ENCODE measurements at places on chromosomes 13 and 19. TPM values are rescaled to one million over a fixed set of nuclear protein-coding genes. Genes with fewer than 3 reads are reported as not detected.

- peaks cover 16% of the 10 kb centered on the region for H3K4me1 ChIP-seq
- DNase-seq, result peak; percentile 72
- no peak overlapping the region for H3K4me3 ChIP-seq
These were observed 152.9 kb downstream of the SIPA1L3 start for GRCh38 chr19:38059897-38060296.

Gene FBXO27
- total RNA-seq, result 2.3 TPM

Gene PCDH9
- total RNA-seq, result 0.14 TPM

Gene CEACAM16
- total RNA-seq, result not detected

GRCh38 chr13:87355451-87355850 lies 315.7 kb upstream of the SLITRK5 start:
- H3K36me3 ChIP-seq, result no peaks in the 10 kb centered on the region
- H3K4me3 ChIP-seq, result no peak overlapping the region
- no peaks in the 10 kb centered on the region for H3K4me1 ChIP-seq
- H3K27me3 ChIP-seq, result no peaks in the 10 kb centered on the region

DNA sequence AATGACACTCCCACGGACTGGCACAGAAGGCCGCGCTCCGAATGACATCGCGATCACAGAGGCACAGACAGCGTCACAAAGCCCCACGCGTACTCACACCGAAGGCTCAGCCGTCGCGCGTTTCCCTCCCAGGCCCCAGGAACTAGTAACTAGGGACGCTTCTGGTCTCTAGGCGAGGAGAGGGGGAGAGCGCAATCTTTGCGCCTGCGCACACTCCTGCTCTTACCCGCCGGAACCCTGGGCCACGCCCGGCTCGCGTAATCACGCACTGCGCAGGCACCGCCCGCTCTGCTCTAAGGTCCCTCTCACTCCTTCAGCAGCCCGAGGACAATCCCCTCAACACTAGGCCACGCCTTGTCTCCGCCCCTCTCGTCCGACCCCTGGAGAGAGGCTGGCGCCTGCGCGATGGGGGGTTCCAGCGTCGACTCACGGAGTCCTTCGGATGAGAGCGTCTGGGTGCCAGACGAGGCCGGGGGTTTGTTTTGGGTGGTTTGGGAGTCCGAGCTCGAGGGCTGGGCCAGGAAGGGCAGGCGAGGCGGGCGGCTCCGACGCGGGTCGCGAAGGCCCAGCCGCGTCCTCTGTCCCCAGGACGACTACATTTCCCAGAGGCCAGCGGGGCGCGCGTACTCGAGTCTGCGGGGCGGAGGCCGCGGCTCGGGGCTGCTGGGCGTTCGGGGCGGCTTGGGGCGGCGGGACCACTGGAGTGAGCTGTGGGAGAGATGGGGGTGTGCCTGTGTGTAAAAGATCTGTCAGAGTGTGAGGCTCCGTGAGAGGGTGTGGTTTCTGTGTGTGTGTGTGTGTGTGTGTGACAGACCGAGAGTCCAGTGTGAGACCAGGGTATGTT lies at the start of gene ZNF471:
Gene ZNF471 (plus strand): TSS at position 410 of the 844 bp plus-strand sequence. CDS start 3,717 bp downstream, outside the sequence.
- H3K4me1 ChIP-seq, result peaks cover 6% of the 10 kb centered on the region
- H3K4me3 ChIP-seq, result no peak within 1 kb of the TSS

DNA sequence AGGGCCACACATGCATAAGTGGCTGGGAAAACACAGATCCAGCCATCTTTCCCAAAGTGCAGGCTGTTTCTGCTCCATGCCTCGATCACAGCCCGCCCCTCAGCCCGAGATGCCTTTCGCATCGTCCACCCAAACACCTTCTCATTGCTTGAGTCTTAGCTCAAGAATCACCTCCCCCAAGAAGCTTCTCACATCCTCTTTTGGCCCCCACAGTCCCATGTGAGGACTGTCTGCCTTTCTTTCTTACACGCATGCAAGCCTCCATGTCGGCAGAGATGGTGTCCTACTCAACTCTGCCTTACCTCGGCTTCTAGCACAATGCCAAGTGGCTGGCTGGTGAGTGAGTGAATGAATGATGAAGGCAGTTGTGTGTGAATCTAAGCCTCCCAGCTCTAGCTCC lies 18.1 kb upstream of the GSX1 start:
- H3K36me3 ChIP-seq, result no peaks in the 10 kb centered on the region
- H3K27me3 ChIP-seq, result peaks cover 17% of the 10 kb centered on the region
- no peak overlapping the region for H3K27ac ChIP-seq
- no peak for DNase-seq
- H3K4me3 ChIP-seq, result no peak overlapping the region

Gene ZNF442
- 1.5 TPM for total RNA-seq

DNA sequence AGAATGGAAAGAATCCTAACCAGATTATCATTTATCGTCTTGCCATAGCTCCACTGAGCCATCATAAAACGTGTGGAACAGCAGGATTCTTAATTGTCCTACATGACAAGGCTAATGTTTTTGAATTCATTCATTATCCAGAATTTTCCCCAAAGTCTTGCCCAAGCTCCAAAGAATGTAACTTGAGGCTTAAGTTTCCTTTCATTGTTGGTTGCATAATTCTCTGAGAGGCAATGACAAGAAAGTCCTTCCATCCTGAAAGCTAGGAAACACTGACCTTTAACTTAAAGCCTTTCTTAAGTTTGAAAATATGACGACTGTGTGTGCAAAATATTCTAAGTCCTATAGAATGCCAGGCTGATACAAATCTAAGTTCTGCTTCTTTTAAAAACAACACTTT lies 546.1 kb downstream of the SUCLA2 start:
- H3K4me1 ChIP-seq, result no peaks in the 10 kb centered on the region
- H3K4me3 ChIP-seq, result no peak overlapping the region
- no peak overlapping the region for H3K27ac ChIP-seq
- H3K27me3 ChIP-seq, result no peaks in the 10 kb centered on the region
- DNase-seq, result no peak

Gene ZNF93
- total RNA-seq, result 17.2 TPM

Gene LSM4
- total RNA-seq, result 426 TPM

Gene ENOX1
- 0.09 TPM for total RNA-seq

GRCh38 chr13:75222031-75222430 lies 259.9 kb downstream of the TBC1D4 start:
- H3K4me3 ChIP-seq, result no peak overlapping the region
- peaks cover 8% of the 10 kb centered on the region for H3K4me1 ChIP-seq
- H3K27me3 ChIP-seq, result peaks cover 20% of the 10 kb centered on the region
- DNase-seq, result no peak
- no peaks in the 10 kb centered on the region for H3K36me3 ChIP-seq

DNA sequence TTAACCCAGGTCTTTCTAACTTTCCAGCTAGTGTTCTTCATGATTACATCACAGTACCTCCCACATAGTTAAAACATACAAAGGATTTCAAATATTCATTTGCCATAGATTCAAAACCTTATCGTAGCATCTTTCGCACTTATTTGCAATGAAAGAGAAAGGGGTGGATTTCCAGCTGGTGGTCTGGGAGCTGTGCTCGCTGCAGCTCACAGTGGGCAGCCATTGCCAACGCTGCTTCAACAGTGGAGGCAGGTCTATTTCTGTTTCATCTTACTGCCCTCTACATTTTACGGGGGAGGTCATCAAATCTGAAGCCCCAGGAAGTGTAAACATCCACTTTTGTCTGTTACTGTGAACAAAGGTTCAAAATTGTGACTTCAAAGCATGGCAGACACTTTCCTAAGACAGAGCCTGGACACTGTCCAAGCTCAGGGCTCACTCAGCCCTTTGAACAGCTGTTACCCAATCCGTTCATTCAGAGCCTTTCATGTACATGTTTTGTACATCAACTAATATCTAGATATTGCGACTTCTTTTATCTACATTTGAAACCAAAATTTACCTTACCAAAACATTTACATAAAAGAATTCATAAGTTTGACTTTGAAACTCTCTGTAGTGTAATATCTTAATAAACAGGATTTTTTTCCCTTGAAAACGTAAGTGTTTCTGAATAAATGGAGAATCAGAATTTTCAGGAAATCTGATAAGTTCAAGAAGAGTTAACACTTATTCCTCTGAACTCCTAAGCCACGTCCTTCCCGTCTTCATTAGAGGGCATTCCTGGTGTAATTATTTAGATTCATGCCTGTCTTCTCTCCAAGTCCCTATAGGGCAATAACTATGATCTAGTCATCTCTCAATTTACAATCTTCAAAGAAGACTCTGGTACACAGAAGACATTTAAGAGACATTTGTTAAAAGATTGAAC lies 25.1 kb downstream of the STARD13 start:
- no peaks in the 10 kb centered on the region for H3K36me3 ChIP-seq
- DNase-seq, result no peak
- H3K4me1 ChIP-seq, result no peaks in the 10 kb centered on the region
- H3K27ac ChIP-seq, result no peak overlapping the region

Gene ZNF320
- 7.0 TPM for total RNA-seq

DNA sequence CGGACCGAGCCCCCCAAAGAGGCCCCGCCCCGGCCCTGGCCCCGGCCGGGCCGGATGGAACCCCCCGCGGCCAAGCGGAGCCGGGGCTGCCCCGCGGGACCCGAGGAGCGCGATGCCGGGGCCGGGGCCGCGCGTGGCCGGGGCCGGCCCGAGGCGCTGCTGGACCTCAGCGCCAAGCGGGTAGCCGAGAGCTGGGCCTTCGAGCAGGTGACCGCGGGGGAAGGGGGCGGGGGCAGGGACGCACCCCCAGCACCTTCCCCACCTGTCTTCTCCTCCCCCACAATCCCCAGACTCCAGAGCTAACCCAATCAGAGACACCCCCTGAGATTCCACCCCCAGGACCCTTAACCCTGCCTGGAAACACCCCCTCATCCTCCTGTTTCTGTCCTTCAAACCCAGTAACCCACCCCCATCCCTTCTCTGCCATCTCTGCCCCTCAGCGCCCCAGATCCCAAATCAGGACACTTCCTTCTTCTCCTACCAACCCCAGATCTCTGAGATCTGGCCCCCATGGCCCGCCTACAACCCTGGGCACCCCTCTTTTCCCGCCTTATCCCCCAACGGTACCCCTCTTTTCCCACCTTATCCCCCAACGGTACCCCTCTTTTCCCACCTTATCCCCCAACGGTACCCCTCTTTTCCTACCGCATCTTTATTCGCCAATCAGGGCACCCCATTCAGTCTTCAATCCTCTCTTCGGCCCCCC lies 505 bp downstream of the ZSWIM4 start:
- H3K4me3 ChIP-seq, result peak overlapping the region; percentile 96
- peaks cover 23% of the 10 kb centered on the region for H3K4me1 ChIP-seq
- DNase-seq, result peak; percentile 24

- H3K4me3 ChIP-seq, result no peak overlapping the region
- H3K27ac ChIP-seq, result no peak overlapping the region
- peaks cover 16% of the 10 kb centered on the region for H3K27me3 ChIP-seq
- no peaks in the 10 kb centered on the region for H3K36me3 ChIP-seq
- no peaks in the 10 kb centered on the region for H3K4me1 ChIP-seq
- no peak for DNase-seq
These were observed 17.6 kb upstream of the GSX1 start for GRCh38 chr13:27774651-27775050.

- no peak overlapping the region for H3K27ac ChIP-seq
- H3K4me1 ChIP-seq, result no peaks in the 10 kb centered on the region
- H3K36me3 ChIP-seq, result no peaks in the 10 kb centered on the region
- H3K27me3 ChIP-seq, result no peaks in the 10 kb centered on the region
- no peak overlapping the region for H3K4me3 ChIP-seq
- DNase-seq, result no peak
These were observed 117.6 kb upstream of the SPRY2 start for GRCh38 chr13:80458543-80458942.

- H3K27ac ChIP-seq, result no peak overlapping the region
- H3K4me3 ChIP-seq, result no peak overlapping the region
- H3K4me1 ChIP-seq, result peaks cover 5% of the 10 kb centered on the region
- DNase-seq, result no peak
These were observed 33.2 kb downstream of the KDM4B start for GRCh38 chr19:5002143-5002542.

GRCh38 chr13:46348961-46349360 lies 38.1 kb downstream of the RUBCNL start:
- no peaks in the 10 kb centered on the region for H3K36me3 ChIP-seq
- H3K4me3 ChIP-seq, result no peak overlapping the region
- H3K27me3 ChIP-seq, result no peaks in the 10 kb centered on the region
- H3K27ac ChIP-seq, result no peak overlapping the region
- DNase-seq, result no peak

DNA sequence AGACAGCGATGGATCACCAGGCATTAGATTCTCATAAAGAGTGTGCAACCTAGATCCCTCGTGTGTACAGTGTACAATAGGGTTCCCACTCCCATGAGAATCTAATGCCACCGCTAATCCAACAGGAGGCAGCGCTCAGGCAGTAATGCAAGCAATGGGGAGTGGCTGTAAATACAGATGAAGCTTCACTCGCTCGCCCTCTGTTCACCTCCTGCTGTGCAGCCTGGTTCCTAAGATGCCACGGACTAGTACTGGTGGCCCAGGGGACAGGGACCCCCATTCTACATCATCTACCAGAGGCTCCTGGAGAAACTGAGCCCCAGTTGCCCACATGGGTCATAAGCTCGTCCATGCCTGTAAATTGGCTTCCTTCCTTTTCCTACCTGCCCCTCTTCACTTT lies 8.0 kb downstream of the CLEC4M start:
- DNase-seq, result no peak
- H3K4me1 ChIP-seq, result peaks cover 24% of the 10 kb centered on the region
- peaks cover 17% of the 10 kb centered on the region for H3K27me3 ChIP-seq
- no peaks in the 10 kb centered on the region for H3K36me3 ChIP-seq
- H3K27ac ChIP-seq, result peak overlapping the region; percentile 61
- H3K4me3 ChIP-seq, result no peak overlapping the region

Gene SPACA4
- not detected for total RNA-seq

GRCh38 chr19:31575846-31576335 lies 226.7 kb upstream of the TSHZ3 start:
- H3K27ac ChIP-seq, result no peak overlapping the region
- no peak for DNase-seq
- H3K36me3 ChIP-seq, result no peaks in the 10 kb centered on the region
- no peaks in the 10 kb centered on the region for H3K4me1 ChIP-seq
- peaks cover 4% of the 10 kb centered on the region for H3K27me3 ChIP-seq

- H3K27me3 ChIP-seq, result no peaks in the 10 kb centered on the region
- peaks cover under 1% of the 10 kb centered on the region for H3K4me1 ChIP-seq
- H3K4me3 ChIP-seq, result no peak overlapping the region
- DNase-seq, result no peak
- H3K36me3 ChIP-seq, result no peaks in the 10 kb centered on the region
These were observed 226.3 kb downstream of the DLEU7 start for GRCh38 chr13:50617134-50617721.

DNA sequence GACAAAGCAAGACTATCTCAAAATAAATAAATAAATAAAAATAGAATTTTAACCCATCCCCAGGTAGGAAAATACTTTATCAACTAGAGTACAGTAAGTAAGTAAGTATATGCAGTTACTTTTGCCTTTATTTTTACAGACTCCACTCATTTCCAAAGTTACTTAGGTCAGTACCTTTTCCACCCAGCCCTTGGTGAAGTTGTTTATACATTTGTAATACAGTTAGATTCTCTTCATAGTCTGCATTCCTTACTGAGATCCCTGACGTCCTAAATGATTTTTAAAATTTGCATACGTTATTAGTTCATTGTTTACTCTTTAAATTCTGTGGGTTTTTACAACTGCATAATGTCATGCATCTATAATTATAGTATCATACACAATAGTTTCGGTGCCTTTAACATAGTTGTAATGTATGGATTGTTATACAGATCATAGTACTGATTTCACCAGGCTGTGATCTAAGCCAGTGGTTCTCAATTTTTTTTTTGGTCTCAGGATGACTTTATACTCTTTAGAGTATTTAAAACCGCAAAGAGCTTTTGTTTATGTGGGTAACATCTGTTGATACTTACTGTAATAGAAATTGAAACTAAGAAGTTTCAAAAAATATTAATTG lies 10.4 kb downstream of the SETDB2 start:
- peaks cover 17% of the 10 kb centered on the region for H3K36me3 ChIP-seq
- no peak for DNase-seq
- H3K4me3 ChIP-seq, result no peak overlapping the region

GRCh38 chr19:750640-751423 lies at the start of gene MISP:
Gene MISP (plus strand): TSS chr19:751112. CDS start chr19:756947, 5,835 bp downstream.
- H3K27me3 ChIP-seq, result peaks cover 2% of the 10 kb centered on the region
- H3K4me3 ChIP-seq, result no peak within 1 kb of the TSS
- no peaks in the 10 kb centered on the region for H3K4me1 ChIP-seq
- DNase-seq, result no peak
- H3K36me3 ChIP-seq, result no peaks in the 10 kb centered on the region

All from activated CD8-positive, alpha-beta T cell treated with anti-CD3 and anti-CD28 coated beads for 36 hours (primary cell).